ENCODE measurements at places on chromosomes 13 and 19. TPM values are rescaled to one million over a fixed set of nuclear protein-coding genes. Genes with fewer than 3 reads are reported as not detected.

DNA sequence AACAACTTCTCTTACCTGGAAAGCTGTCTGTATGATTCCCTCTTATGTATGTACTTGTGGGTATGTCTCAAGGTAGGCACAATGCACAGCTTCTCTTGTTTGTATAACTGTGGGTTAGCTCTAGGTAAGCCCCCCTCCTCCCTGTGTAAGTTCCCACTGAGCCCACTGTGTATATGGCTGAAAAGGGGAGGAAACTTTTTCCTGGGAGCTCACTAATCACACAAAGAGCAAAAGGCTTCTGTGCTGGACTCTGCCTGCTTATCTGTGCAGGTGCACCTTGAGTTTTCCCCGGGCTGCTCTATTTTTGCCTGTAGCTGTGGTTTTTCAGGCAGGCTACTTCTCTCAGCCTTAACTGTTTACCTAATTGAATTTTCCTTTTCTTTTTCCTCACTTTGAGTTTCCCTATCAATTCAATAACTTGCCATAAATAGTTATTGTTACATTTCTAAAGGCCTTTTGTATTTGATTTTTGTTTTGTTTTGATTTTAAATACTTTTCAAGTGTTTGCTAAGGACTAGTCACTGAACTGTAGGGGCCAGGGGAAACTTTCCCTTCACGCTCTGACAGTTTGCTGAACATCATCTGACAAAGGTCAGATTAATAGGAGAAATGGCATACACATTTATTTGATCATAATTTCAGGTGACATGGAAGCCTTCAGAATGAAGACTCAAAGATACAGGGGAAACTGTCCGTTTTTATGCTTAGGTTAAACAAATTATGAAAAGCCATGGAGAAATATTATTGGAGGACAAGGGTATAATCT lies 423.5 kb upstream of the ATXN8OS start:
- DNase-seq = no peak

GRCh38 chr19:3450796-3451411 lies 29.4 kb downstream of the SMIM24 start:
- no peak for DNase-seq

DNA sequence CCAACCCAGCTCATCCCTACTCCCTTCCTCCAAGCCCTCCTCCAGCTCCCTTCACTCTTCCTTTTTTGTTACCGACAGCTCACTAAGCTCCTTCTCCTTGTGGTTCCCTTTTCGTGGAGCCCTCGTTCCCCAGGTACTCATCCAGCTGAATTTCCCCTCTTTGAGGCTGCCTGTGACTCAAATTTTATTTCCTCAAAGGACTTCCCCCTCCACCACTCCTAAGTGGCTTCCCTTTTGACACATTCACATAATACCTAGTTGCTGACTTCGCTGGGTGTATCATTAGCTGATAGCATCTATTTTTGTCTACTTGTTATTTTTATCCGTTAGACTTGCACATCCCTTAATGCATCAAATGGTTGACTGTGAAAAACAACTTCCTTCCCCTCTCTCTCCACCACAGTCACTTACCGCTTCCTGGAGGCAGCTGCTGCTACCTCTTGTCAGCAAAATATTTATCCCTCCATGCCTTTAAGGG lies 14.5 kb downstream of the FFAR2 start:
- DNase-seq = no peak

GRCh38 chr19:49398001-49398615 lies 10.1 kb downstream of the KASH5 start:
- DNase-seq = no peak

GRCh38 chr13:20709782-20710181 lies 6.3 kb downstream of the IL17D start:
- no peak for DNase-seq

DNA sequence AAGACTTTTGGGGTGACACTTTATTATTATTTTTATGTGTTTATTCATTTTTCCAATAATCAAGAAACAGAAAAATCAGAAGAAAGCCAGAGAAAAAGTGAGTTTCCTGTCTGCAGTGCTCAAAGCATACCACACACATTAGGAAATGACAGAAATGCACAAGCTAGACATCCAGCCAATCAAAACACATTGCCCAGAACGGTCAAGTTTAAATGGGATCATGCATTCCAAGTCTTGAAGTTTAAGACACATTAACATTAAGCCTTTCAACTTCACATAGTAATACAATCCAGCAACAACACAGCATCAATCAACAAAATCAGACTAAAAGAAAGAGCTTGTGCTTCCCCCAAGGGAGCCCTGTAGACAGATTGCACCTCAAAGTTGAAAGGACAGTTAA lies 28.7 kb upstream of the MEDAG start:
- no peak for DNase-seq

Gene PRTN3
- not detected for total RNA-seq

Gene SAMD4B
- total RNA-seq = 72.2 TPM

Gene VSTM1
- not detected for total RNA-seq

- no peak for DNase-seq
Observed at GRCh38 chr13:73089213-73089612, 30.4 kb downstream of the KLF5 start.

- DNase-seq = peak; percentile 98
Observed at GRCh38 chr19:35648017-35648961, at the start of gene COX6B1. TSS of gene COX6B1 (plus strand) at chr19:35648323. CDS start at chr19:35651244, 2,921 bp downstream.

- DNase-seq = no peak
Observed at GRCh38 chr13:110354715-110355473, 47.8 kb downstream of the COL4A2 start.

DNA sequence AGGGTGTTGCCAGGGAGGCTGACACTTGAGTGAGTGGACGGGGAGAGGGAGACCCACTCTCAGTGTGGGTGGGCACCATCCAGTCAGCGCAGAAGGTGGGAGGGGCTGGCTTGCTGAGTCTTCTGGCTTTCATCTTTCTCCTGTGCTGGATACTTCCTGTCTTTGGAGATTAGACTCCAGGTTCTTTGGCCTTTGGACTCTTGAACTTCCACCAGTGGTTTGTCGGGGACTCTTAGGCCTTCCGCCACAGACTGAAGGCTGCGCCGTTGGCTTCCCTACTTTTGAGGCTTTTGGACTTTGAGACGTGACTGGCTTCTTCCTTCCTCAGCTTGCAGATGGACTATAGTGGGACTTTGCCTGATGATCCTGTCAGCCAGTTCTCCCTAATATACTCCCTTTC lies 4.3 kb upstream of the LENG8 start:
- DNase-seq = peak; percentile 75

- DNase-seq = no peak
Observed at GRCh38 chr13:81382246-81382645, 1041.3 kb upstream of the SPRY2 start.

DNA sequence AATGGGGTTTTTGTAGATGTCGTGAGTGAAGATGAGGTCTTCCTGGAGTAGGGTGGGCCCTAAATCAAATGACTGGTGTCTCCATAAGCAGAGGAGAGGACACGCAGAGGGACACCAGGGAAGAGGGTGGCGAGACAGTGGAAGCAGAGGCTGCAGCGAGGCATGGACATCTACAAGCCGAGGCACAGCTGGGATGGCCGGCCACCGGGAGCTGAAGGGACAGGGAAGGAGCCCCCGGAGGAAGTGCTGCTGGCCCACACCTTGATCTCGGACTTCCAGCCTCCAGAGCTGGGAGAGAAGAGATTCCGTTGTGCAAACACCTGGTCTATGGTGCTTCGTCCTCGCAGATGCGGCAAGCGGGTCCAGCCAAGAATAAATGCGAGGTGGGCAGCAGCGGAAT lies 84.5 kb downstream of the ANKRD10 start:
- DNase-seq = no peak

DNA sequence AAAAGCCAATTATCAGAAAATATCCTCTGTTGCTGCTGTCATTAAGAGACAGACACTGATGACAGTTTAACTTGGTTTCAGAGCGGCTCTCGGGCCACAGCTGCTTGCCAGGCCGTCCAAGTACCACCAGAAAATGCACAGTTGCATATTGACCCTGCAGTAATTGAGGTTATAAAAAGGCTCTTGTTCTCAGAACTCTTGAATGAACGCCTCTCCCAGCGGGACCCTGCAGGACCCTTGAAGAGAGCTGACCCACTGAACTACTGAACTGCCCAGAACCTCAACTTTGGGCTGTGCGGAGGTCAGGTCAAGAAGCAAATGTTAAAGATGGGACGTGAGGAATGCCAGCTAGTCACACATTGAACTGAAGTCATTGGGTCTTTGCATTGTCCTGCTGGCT lies 1559.0 kb upstream of the SLC10A2 start:
- no peak for DNase-seq

GRCh38 chr13:63595811-63596210 lies 2180.2 kb upstream of the PCDH20 start:
- DNase-seq = no peak

DNA sequence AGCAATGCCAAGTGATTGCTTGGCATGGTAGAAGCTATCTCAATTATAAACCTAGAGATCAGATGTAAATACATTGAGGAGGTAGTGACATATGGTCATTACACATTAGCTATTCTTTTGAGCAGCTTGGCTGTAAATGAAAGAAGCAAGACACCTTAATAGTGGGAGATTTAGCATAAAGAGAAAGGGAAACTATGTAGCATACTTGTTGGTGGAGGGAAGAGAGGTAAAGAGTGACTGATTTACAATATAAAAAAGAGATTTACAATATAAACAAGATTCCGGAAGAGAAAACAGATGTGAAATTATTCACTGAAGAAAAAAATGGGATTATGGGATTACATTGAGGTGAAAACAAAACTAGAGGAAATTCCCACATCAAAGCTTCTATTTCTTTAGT lies 2009.6 kb downstream of the OLFM4 start:
- no peak for DNase-seq

GRCh38 chr19:13381827-13382632 lies 124.2 kb downstream of the CACNA1A start:
- DNase-seq = no peak

- no peak for DNase-seq
Observed at GRCh38 chr13:79427883-79428282, 21.8 kb upstream of the RBM26 start.

Gene GJA3
- total RNA-seq = not detected

Gene CD37
- total RNA-seq = 5.6 TPM

Gene OR7D2
- total RNA-seq = not detected

DNA sequence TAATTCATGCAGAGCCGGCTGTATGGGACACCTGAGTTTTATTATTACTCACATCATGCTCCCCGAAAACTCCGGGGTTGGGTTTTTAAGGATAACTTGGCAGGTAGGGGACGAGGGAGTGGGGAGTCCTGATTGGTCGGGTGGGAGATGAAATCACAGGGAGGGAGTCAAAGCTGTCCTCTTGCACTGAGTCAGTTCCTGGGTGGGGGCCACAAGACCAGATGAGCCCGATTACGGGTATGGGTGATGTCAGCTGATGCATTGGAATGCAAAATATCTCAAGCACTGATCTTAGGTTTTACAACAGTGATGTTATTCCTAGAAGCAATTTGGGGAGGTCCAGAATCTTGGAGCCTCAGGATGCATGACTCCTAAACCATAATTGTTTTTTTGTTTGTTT lies 18.6 kb upstream of the COG3 start:
- no peak for DNase-seq

DNA sequence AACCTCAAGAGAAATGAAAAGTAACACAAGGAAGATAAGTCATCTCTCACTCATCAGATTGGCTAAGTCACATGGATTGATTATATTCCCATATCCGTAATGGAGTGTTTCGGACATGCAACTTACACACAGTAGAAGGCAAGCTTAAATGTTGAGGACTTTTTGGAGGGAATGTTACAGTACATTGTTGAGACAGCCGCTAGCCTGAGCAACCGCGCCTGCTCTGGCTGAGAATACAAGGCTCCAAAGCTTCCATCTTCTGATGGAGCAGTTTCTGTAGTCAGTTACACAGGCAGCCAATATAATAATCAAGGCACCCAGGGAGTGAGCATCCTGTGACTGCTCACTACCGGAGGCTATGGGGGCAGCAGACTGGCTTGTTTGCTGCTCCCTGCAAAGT lies 1.0 kb upstream of the CRYL1 start:
- DNase-seq = no peak

- DNase-seq = peak; percentile 83
Observed at GRCh38 chr19:47765523-47766358, 12.8 kb upstream of the SELENOW start.

DNA sequence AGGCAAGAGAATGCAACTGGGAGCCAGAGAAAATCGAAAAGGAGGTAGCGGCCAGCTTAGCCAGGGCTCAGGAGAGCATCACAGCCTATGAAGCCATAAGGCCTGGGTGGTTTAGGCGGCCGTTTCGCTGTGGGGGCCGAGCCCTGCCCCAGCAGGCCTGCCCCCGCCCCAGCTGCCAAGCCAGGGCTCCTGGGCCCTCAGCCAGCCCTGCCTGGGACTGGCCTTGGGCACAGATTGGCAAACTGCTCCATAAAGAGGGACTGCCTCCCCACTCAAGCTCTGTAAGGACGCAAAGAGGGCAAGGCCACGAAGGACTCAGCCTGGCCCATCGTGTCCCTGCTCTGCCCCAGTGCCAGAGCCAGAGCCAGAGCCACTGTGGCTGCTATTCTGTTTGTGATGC lies 10.2 kb downstream of the ZNF653 start:
- DNase-seq = no peak

DNA sequence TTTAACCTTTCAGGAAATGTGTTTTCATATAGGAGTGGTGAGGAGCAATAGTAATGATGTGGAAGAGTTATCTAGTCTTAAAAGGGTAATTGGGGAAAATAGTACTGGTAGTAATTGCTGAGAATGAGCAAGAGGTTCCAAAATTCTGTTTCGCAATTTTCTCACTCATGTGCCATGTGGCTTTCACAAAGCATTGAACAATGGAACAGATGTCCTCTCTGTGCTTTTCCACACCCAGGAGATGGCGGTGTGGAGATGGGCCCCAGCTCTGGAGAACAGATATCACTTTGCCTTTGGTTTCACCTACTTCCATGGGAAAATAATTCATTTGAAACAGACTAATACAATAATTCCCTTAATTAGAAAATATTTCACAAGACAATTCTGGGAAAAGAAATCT lies 170.0 kb upstream of the SLC10A2 start:
- no peak for DNase-seq

- no peak for DNase-seq
Observed at GRCh38 chr13:71148396-71148795, 718.6 kb downstream of the DACH1 start.

GRCh38 chr13:24842549-24843274 lies 78.7 kb downstream of the RNF17 start:
- DNase-seq = no peak

Gene MYH14
- total RNA-seq = 653 TPM

DNA sequence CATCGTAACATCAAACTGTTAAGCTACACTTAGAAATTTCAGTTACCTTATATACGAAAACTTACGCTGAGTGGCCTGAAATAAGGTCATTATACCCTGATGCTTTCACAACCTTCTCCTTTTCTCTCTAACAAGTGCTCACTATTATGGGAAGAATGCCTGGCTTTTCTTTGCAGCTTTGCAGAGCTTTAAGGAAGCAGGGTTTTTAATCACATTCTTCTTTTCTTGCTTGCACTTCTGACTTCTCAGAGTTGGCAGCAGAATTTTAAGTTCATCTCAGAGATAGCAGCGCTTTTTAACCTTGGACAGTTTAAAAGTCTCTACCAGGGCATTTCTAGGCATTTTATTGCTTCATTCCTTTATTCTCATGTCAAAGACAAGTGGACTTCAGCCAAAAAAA lies 285.1 kb downstream of the SPRY2 start:
- no peak for DNase-seq
